ENCODE measurements at places on chromosomes 16 and 17.

- peak; percentile 79 for DNase-seq
These were observed 37.6 kb downstream of the ARHGAP27 start for GRCh38 chr17:45394913-45395568.

- DNase-seq, result peak; percentile 24
These were observed 63.4 kb downstream of the CYTH1 start for GRCh38 chr17:78718575-78719208.

DNA sequence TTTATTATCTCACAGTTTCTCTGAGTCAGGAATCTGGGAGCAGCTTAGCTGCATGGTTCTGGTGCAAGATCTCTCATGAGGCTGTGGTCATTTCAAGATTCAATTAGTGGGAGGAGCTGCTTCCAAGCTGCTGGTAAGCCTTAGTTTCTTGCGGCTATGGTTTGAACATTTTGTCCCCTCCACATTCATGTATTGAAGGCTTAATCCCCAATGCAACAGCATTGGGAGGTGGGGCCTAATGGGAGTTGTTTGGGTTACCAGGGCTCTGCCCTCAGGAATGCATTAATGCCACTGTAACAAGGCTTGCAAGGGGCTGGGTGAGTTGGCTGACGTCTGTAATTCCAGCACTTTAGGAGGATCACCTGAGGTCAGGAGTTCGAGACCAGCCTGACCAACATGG, 272.9 kb downstream of the UTP18 start:
- DNase-seq, result no peak

- no peak for DNase-seq
These were observed 4.0 kb upstream of the ZFHX3 start for GRCh38 chr16:73051961-73052360.

DNA sequence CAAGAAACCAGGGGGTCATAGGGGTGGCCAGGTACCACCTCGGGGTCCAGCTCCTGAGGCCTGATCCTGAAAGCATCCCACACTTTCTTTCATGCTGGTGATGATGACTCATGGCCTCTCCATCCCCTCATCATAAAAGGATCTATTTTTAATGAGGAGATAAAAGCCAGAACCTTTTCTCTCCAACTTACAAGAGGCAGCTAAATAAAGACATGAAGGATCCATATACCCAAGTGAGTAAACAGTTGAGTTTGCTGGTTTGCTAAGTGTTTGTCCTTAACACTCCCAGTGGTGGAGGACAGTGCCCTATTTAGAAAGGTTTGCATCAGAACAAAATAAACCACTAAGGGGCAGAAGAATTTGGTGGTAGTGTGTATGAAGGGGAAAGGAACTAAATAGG, 383.8 kb downstream of the GRIN2A start:
- no peak for DNase-seq

- DNase-seq, result no peak
These were observed 6.9 kb downstream of the MT1X start for GRCh38 chr16:56689171-56689570.

- DNase-seq, result no peak
These were observed 22.8 kb downstream of the ATP6V0D1 start for GRCh38 chr16:67458121-67458641.

DNA sequence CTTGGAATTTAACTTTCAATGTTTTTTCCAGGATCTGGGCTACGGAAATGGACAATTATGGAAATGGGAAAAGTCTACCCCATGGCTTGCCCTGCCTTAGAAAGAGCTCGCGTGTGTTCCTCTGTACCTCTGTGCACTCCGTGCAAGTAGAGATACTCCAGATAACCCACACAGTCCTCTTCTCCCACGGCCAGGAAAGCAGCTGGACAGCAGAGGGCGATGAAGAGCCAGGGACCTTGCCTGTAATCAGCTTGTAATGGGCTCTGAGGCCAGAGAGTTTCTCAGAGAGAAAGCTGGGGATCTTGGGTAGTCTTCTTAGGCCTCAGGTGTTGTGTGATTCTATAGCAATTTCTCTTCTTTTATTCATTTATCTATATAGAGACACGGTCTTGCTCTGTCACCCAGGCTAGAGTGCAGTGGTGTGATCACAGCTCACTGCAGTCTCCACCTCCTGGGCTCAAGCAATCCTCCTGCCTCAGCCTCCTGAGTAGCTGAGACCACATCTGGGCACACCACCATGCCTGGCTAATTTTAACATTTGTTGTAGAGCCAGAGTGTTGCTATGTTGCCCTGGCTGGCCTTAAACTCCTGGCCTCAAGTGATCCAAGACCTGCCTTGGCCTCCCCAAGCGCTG, 2.4 kb upstream of the SOCS7 start:
- DNase-seq, result peak; percentile 84

GRCh38 chr17:45441526-45442310, 9.0 kb upstream of the ARHGAP27 start:
- DNase-seq, result no peak

- no peak for DNase-seq
These were observed 9.6 kb upstream of the N4BP1 start for GRCh38 chr16:48619547-48619946.

- peak; percentile 50 for DNase-seq
These were observed 188.2 kb downstream of the FTO start for GRCh38 chr16:53892155-53892554.

DNA sequence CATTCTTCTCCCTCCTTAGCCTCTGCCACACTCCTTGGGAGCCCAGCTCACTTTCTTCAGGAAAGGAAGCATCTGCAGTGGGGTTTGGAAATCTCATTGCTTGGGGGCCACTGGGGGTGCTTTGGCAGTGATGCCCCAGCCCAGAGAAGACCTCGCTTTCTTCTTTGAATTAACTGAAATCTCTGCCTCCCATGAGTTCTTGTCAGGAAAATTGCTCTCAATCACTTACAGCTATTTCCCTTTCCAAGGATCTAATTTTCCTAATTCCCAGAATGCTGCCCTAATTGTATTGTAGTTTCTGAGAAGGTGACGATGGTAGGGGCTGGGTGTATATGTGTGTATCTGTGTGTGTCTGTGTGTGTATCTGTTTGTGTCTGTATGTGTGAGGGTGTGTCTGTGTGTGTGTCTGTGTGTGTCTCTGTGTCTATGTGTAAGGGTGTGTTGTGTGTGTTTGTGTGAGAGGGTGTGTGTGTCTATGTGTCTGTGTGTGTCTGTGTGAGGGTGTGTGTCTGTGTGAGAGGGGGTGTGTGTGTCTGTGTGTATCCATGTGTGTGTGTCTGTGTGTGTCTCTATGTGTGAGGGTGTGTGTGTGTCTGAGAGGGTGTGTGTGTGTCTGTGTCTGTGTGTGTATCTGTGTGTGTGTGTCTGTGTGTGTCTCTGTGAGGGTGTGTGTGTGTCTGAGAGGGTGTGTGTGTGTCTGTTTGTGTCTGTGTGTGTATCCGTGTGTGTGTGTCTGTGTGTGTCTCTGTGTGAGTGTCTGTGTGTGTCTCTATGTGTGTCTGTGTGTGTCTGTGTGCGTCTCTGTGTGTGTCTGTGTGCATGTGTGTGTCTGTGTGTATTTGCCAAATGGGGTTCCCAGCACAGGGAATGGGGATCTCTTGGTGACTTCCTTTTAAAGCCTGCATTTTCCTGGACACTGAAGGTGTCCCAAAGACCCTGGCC, 83.5 kb upstream of the DNAJA2 start:
- DNase-seq, result no peak

- DNase-seq, result no peak
These were observed 47.3 kb downstream of the RTN4RL1 start for GRCh38 chr17:1977583-1978395.

- DNase-seq, result peak; percentile 27
These were observed 33.9 kb downstream of the BAHCC1 start for GRCh38 chr17:81428948-81429774.

GRCh38 chr16:48176635-48177408, 21.0 kb upstream of the ABCC12 start:
- no peak for DNase-seq

GRCh38 chr17:30323895-30324319, 9.9 kb downstream of the TMIGD1 start:
- DNase-seq, result peak; percentile 70

GRCh38 chr17:59105852-59106462, 723 bp downstream of the TRIM37 start:
- peak; percentile 44 for DNase-seq

GRCh38 chr17:72125742-72126141, 4.9 kb downstream of the SOX9 start:
- DNase-seq, result no peak
